ENCODE measurements at places on chromosomes 5 and 9.
A peak's percentile ranks its signal among the peaks of the same experiment; 100 is the strongest.

GRCh38 chr5:151448038-151448985, 909 bp downstream of the SLC36A1 start:
- peak; percentile 37 for DNase-seq

DNA sequence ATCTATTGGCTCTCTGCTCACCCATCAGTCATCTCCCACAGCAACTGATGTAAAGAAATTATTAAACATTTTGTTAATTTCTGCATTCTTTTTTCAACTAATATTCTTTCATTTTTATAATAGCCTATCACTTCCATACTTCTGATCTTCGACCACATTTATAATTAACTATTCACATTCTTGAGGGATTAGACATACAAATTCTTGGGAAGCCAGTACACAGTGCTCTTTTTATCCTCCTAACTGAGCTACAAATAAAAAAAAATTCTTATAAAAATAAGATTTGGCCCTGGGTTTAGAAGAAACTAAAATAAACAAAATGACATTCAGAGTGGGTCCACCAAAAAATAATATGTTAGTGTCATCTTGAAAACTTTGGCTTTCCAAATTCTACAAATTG, 103.7 kb upstream of the ITGA1 start:
- DNase-seq, result no peak

GRCh38 chr5:169945831-169946261, 34.4 kb downstream of the INSYN2B start:
- DNase-seq, result no peak

DNA sequence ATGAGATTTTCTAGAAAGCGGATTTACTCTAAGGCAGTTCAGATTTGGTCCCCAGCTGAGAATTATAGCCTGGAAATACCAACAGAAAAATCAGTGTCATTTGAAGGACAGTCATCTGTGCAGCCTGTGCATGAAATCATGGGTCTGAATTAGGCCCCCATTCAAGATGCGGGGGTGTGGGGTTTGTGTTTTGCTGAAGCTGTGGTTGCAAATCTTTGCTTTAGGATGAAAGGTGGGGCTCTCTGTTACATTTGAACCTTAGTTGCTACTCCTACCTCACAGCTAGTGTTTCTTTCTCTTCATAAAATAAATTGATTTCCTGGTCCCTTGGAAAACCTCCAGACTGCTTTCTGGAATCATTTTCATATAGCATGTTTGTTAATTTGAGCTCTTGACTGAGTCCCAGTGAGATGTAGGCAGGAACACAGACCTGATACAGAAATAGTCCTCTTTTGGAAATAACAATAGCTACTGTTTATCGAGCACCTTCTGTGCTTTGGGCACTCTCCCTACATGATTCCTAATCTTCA, 4.8 kb upstream of the ABL1 start:
- DNase-seq, result peak; percentile 37

GRCh38 chr5:131536211-131536826, 98.7 kb downstream of the RAPGEF6 start:
- no peak for DNase-seq

DNA sequence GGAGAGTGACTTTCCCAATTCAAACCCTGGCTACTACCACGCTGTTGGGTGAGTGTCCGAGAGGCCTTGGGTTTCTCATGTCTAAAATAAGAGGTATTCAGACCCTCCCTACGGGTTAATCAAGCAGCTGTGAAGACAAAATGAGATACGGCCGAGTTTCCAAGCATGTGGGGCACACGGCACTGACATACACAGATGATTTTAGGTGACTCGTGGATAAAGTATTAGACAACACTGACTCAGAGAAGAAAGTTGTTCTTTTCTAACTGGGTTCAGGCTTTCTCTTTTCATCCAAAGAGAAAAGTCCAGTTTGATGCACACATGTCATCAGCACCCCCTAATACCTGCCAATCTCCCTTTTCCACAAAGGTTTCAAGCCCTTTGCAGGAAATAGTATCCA, 15.6 kb downstream of the FOXI1 start:
- DNase-seq, result no peak

- DNase-seq, result no peak
Measured at GRCh38 chr5:178114325-178115135, 1.2 kb downstream of the N4BP3 start.

GRCh38 chr9:121026768-121027167, 23.3 kb downstream of the C5 start:
- DNase-seq, result no peak

- DNase-seq, result no peak
Measured at GRCh38 chr5:16051246-16051755, 128.3 kb downstream of the MARCHF11 start.

- DNase-seq, result no peak
Measured at GRCh38 chr5:67249590-67249895, 52.9 kb upstream of the CD180 start.

GRCh38 chr5:5288201-5288600, 134.3 kb upstream of the ICE1 start:
- DNase-seq, result no peak

GRCh38 chr9:124477211-124477647, 27.0 kb downstream of the ADGRD2 start:
- DNase-seq, result no peak

- no peak for DNase-seq
Measured at GRCh38 chr9:87290241-87291052, 207.2 kb upstream of the DAPK1 start.

GRCh38 chr9:94990897-94991561, 264.5 kb downstream of the AOPEP start:
- no peak for DNase-seq

DNA sequence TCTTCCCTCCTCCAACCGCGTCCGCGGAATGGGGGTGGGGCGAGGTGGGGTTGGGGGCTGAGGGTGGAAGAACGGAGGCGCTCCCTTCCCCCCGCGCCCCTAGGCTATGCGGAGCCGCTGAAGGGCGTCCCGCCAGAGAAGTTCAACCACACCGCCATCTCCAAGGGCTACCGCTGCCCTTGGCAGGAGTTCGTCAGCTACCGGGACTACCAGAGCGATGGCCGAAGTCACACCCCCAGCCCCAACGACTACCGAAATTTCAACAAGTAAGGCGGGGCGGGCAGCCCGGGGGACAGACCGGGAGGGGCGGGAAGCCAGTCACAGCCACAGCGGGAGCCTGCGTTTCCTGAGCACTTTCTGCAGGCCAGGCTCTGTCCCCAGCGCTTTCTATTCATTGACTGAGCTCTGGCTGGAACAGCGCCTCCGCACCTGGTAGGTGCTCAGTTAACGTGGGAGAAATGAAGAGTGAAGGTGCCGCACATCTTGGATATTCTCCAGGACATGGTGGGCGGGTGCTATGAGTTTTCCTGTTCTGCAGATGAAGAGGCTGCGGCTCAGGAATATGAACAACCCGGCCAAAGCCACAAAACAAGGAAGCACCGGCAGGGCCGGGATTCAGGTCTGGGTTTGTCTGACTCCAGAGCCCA, 11.3 kb downstream of the MYOZ3 start:
- no peak for DNase-seq

DNA sequence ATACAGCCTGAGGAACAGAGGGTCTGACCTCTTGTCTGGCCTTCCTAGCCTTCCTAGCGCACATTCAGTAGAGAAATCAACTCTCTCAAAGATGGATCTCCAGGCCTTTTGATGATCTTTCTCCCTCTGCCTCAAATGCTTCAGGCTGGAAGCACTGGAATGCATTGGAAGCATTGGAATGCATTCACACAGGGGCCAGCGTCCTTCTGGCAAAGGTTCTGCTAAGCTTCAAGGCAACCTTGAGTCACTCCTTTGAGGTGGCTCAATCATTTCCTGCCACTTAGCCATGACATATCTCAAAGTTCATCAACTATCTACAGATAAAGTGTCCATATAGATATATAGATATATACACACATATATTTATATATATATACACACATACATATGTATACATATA, 42.9 kb downstream of the OR2K2 start:
- no peak for DNase-seq

DNA sequence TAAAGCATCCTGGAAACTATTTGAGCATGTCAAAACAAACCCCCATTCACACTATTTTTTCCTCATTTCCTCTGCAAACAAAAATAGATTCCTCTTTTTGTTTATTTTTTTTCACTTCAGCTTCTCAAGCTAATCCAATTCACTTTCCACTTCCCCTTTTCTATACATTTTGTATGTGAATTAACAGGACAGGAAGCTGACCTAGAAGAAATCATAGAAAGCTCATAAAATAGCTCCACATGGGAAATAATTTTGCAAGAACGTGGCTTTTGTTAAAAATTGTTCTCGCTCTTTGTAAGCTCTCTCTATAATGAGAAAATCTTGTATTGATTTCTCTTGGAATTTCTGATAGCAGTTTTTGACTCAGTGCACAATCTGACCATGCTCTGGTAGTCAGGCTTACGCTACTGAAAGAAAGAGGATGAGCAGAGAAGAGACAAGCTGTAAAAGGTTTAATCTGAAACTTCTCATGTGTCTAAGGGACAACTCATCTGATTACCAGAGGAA, 215.8 kb downstream of the ADAMTS12 start:
- no peak for DNase-seq

DNA sequence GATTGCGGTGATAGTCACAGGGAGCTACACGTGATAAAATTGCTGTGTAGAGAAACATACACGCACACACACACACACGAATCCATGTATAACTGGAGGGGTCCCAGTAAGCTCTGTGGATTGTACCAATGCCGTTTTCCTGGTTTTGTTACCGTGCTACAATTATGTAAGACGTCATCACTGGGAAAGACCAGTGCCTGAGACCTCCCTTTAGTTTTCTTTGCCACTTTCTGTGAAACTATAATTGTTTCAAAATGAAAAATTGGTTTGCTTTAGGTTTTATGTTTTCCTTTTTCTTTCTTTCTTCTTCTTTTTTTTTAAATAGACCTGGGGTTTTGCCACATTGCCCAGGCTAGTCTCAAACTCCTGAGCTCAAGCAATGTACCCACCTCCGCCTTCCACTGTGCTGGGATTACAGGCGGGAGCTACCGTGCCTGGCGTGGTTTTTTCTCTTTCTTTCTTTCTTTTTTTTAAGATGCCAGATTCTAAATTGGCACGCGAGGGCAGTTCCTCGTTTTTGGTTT, 21.3 kb downstream of the OR2V2 start:
- no peak for DNase-seq

- no peak for DNase-seq
Measured at GRCh38 chr5:80204808-80205614, 50.8 kb downstream of the SERINC5 start.

GRCh38 chr5:124230456-124230855, 516.0 kb downstream of the ZNF608 start:
- no peak for DNase-seq

- DNase-seq, result no peak
Measured at GRCh38 chr9:16898464-16898863, 28.0 kb upstream of the BNC2 start.

DNA sequence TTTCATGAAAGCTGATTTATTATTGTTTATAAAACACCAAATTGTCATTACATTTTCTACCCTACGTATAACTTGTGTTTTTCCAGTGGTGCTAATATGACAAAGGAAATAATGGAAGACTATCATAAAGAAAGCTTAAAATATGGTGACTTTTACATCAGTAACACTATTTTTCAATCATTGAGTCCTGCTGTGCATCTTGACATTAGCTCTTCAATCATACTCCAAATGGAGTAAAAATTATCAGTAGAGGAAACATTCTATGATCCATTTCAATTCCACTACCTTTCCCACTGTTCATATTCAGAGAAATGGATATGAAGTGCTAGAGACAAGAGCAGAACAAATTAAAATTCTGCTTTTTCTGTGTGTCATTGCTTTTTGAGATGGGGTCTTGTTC, 536.6 kb downstream of the RAB3C start:
- no peak for DNase-seq

- peak; percentile 70 for DNase-seq
Measured at GRCh38 chr5:122415030-122415800, 103.2 kb downstream of the SNCAIP start.

DNA sequence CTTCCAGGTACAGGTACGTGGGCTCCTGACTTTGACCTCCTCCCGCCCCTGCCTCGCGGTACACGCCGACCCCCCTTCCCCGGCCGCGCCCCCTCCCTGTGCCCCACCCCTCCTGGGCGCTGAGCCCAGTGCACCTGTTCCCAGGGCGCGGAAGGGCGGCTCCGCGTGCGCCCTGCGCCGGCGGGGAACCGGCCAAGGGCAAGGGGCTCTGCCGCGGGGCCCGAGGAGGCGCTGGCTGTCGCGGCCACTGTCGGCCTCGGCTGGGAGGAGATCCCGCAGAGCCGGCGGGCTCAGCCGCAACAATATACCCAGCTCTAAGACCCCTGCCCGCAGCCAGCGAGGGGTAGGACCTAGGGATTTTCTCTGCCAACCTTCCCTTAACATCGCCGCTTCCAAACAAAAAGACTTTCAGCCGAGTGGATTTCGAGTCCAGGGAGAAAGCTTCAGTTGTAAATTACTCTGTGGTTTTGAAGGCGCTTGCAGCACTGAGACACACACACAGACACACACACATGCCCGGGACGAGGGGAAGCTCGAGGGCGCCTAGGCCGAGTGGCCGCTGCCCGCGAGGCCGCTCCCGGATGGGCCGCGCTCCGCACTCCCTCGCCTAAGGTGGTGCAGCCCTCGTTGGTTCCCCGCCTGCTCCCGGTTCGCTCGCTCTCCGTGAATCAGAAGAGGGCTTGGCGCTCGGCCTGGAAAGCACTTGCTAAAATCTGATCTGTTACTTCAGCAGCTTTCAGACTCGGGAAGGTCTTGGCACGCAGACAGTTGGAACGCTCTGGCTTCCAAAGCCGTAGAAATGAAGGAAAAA, 1.2 kb downstream of the FGF18 start:
- no peak for DNase-seq

- DNase-seq, result no peak
Measured at GRCh38 chr9:23538461-23539003, 287.5 kb downstream of the ELAVL2 start.

GRCh38 chr5:92455011-92455410, 1071.9 kb upstream of the ARRDC3 start:
- DNase-seq, result no peak

GRCh38 chr9:85713897-85714296, 27.9 kb downstream of the AGTPBP1 start:
- DNase-seq, result no peak

- DNase-seq, result no peak
Measured at GRCh38 chr9:29866556-29866955, 2293.3 kb upstream of the C9orf72 start.

- DNase-seq, result no peak
Measured at GRCh38 chr5:88109818-88110217, 158.8 kb downstream of the TMEM161B start.

- DNase-seq, result peak; percentile 54
Measured at GRCh38 chr5:126488443-126489065, 65.3 kb downstream of the GRAMD2B start.

- peak; percentile 71 for DNase-seq
Measured at GRCh38 chr9:91736311-91736710, 213.7 kb downstream of the ROR2 start.

DNA sequence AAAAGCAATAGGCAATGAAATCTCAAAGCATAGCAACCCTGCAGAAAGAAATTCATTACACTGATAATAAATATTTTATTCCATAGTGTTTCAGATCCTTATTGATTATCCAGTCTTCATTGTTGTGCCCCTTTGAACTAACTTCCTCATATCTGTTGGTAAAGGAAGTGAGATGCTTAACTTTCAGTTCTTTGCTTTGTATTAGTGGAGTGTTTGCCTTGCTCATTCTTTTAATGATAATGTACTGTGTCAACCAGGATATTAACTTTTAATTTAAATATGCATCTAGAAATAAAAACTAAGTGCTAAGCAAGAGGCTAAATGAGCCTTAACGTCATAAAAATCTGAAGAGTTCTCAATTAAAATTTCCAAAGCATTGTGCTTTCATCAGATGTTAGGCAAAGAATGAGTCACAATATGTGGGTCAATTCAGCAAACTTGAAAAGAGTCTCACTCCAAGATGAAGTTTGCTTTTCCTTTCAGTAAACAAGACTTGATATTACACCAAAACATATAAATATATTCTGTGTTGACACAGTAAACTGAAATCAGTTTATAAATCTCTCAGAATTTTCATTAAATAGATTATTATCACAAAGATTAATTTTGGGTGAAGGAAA, 105.9 kb downstream of the GIN1 start:
- DNase-seq, result no peak
